ENCODE measurements at places on chromosomes 13 and 19. TPM values are rescaled to one million over a fixed set of nuclear protein-coding genes. Genes with fewer than 3 reads are reported as not detected.

Gene COX7A1
- not detected for total RNA-seq

Gene KIRREL2
- not detected for total RNA-seq

Gene RANBP3
- 44.1 TPM for total RNA-seq

Gene SLAIN1
- 2.3 TPM for total RNA-seq

DNA sequence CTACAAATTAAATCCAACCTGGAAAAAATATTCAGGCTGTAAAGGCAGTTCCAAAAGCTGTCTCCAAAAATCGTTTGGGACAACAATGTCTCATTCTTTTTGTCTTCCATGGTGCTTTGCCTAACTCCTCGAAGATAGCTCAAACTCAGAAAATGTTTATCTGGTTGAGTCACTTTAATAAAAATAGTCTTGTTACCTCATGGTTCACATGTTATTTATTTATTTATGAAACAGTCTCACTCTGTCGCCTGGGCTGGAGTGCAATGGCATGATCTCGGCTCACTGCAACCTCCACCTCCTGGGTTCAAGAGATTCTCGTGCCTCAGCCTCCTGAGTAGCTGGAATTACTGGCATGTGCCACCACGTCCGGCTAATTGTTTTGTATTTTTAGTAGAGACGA, 4.9 kb upstream of the BRD4 start:
- no peak overlapping the region for H3K27ac ChIP-seq
- H3K4me3 ChIP-seq: no peak overlapping the region
- no peaks in the 10 kb centered on the region for H3K36me3 ChIP-seq
- DNase-seq: no peak

DNA sequence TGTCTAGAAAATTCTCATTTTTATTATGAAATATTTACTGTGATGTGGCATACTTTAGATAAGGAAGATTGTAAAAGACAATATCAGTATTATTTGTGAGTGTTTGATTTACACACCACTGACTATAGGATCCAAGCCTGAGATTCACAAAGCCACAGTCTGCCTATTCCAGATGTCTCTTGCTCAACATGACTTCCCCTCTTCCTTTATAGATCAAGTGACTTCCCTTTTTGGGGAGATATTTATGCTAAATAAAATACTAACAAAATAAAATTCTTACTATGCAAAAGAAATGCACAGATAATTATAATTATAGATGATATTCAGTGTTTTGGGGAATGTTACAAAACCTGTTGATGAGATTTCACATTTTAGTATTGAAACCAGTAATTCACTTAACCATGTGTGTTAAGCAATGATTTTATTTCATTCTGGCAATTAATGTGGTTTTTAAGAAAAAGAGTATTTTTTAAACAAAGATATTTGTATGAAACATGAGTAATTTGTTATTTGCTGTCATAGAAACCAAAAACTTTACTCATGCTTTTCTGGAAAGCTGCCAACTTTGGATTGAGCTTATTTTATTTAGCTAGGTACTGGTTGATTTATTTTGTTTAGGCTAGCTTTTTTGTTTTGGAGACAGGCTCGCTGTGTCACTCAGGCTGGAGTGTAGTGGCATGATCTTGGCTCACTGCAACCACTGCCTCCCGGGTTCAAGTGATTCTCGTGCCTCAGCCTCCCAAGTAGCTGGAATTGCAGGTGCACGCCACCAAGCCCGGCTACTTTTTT, 13.7 kb upstream of the GPR183 start:
- H3K4me3 ChIP-seq: no peak overlapping the region
- H3K4me1 ChIP-seq: peaks cover 26% of the 10 kb centered on the region
- H3K36me3 ChIP-seq: peaks cover 11% of the 10 kb centered on the region
- no peaks in the 10 kb centered on the region for H3K27me3 ChIP-seq

DNA sequence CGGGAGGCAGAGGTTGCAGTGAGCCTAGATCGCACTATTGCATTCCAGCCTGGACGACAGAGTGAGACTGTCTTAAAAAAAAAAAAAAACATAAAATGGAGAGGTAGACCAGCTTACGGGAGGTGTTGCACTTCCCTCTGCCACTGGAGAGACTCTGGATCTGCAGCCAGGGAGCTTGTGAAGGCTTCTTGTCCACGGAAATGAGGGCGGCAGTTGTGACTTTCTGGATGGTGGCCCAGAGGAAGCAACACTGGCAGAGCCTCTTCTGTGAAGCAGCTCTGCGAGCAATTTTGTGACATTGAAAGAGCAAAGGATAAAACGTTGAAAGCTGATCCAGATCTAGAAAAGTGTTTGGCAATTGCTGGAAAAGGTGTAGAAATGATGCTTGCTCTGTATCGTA, 10.4 kb downstream of the SPINT2 start:
- no peak overlapping the region for H3K4me3 ChIP-seq
- H3K4me1 ChIP-seq: peaks cover 77% of the 10 kb centered on the region
- H3K36me3 ChIP-seq: peaks cover 21% of the 10 kb centered on the region
- H3K27me3 ChIP-seq: no peaks in the 10 kb centered on the region
- H3K27ac ChIP-seq: no peak overlapping the region
- no peak for DNase-seq

GRCh38 chr19:13652810-13653590, 111.3 kb upstream of the MRI1 start:
- H3K36me3 ChIP-seq: no peaks in the 10 kb centered on the region
- no peak for DNase-seq
- no peak overlapping the region for H3K4me3 ChIP-seq
- no peak overlapping the region for H3K27ac ChIP-seq
- peaks cover 92% of the 10 kb centered on the region for H3K27me3 ChIP-seq
- H3K4me1 ChIP-seq: no peaks in the 10 kb centered on the region

DNA sequence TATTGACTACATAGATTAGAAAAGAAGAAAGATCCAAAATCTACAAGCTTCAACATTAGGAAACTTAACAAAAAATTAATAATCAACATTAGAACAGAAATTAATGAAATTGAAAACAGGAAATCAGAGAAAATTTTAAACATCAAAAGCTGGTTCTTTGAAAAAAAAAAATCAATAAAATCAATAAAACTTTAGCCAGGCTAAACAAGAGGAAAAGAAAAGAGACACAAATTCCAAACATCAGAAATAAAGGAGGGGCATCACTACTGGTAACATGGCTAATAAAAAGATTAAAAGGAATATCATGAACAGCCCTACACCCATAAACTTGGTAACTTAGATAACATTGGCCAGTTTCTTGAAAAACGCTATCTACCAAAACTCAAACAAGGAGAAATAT, 110.2 kb downstream of the ATP11A start:
- no peaks in the 10 kb centered on the region for H3K36me3 ChIP-seq
- DNase-seq: no peak
- no peaks in the 10 kb centered on the region for H3K27me3 ChIP-seq

- no peak overlapping the region for H3K27ac ChIP-seq
- no peaks in the 10 kb centered on the region for H3K27me3 ChIP-seq
- no peaks in the 10 kb centered on the region for H3K4me1 ChIP-seq
- DNase-seq: no peak
These were observed 506.3 kb downstream of the UQCRFS1 start for GRCh38 chr19:28706693-28707092.

- no peak overlapping the region for H3K27ac ChIP-seq
- no peaks in the 10 kb centered on the region for H3K36me3 ChIP-seq
- H3K4me3 ChIP-seq: no peak overlapping the region
- no peaks in the 10 kb centered on the region for H3K4me1 ChIP-seq
These were observed 203.5 kb upstream of the HTR2A start for GRCh38 chr13:47100214-47100853.

- H3K27me3 ChIP-seq: peaks cover 16% of the 10 kb centered on the region
- no peak overlapping the region for H3K27ac ChIP-seq
- DNase-seq: no peak
These were observed 64.0 kb upstream of the SOX21 start for GRCh38 chr13:94776300-94776699.

DNA sequence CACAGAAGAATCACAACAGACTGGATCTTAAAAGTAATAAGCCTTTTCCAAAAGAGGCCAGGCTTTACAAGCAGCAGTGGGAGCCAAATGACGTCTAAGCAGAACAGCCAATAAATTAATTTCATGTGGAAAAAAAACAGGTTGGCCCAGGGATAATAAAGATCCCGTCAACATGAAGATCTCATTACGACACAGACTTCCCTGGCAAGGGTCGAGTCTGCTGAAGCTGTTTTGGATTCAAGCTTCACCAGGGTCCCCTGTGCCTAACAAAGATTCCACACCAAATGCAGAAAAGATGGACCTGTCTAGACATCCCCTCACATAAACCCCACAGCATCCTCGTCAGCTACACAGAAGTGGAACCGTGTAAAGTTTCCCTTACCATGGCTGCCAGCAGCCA, 215.1 kb upstream of the ZNF507 start:
- peaks cover 32% of the 10 kb centered on the region for H3K27me3 ChIP-seq
- no peaks in the 10 kb centered on the region for H3K4me1 ChIP-seq
- H3K27ac ChIP-seq: no peak overlapping the region
- no peak for DNase-seq

DNA sequence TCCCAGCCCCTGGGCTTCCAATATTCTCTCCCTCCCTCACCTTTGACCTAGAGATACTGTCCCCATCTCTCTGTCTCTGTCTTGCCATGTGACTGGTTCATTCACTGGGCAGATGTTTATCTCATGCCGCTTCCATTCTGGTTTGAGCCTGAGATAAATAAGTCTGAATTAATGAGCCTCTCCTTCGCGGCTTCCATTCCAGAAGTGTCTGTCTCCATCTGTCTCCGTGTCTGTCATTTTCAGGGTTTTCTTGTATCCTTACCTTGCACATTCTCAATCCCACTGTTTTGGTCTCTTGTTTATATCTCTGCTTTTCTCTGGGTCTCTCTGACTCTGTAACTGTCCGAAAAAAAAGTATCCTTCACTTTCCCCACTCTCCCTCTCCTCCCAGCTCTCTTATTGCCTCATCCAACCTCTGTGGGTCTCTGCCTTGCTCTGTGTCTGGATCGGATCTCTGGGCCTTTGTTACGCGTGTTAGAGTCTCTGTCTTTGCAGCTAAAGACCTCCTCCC, 4.3 kb downstream of the SPHK2 start:
- H3K27ac ChIP-seq: no peak overlapping the region
- H3K4me1 ChIP-seq: peaks cover 31% of the 10 kb centered on the region
- DNase-seq: no peak
- H3K36me3 ChIP-seq: no peaks in the 10 kb centered on the region

DNA sequence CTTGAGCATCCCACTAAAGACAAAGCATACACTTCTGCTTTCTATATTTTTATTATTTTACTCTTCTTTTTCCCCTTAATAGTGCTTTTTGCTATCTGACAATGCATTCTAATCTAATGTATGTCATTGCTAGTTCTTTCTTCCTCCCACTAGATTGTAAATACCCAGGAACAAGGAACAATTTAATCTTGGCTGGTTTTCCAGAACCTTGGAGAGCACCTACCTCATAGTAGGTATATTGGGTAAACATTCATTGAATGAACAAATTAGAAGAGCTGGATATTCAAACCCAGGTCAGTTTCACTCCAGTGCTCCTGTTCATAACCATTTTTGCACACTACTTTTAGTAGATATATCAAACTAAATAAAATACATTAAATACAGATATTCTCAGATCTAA, 1617.6 kb upstream of the SLC10A2 start:
- H3K4me3 ChIP-seq: no peak overlapping the region
- no peak for DNase-seq
- no peaks in the 10 kb centered on the region for H3K4me1 ChIP-seq
- no peak overlapping the region for H3K27ac ChIP-seq
- no peaks in the 10 kb centered on the region for H3K27me3 ChIP-seq

- DNase-seq: no peak
- no peaks in the 10 kb centered on the region for H3K36me3 ChIP-seq
- peak overlapping the region; percentile 72 for H3K4me3 ChIP-seq
- H3K27me3 ChIP-seq: peaks cover 5% of the 10 kb centered on the region
These were observed 1.1 kb downstream of the COX6B2 start for GRCh38 chr19:55353356-55353802.

DNA sequence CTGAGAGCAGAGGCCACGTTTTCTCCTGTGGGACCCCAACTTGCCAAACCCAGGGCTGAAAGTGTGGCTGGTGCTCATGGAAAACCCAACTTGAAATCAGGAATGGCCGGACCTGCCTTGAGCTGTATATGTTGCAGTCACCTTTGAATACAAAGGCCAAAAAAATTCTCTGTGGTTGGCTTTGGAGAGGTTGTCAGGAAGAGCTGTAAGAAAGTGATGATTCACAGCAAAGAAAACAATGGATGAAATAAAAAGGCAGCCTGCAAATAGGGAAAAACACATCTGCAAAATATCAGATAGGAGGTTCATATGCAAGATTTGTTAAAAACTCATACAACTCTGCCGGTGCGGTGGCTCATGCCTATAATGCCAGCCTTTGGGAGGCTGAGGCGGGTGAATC, 715.8 kb downstream of the UQCRFS1 start:
- no peak for DNase-seq
- H3K4me3 ChIP-seq: no peak overlapping the region
- no peaks in the 10 kb centered on the region for H3K4me1 ChIP-seq
- H3K27ac ChIP-seq: no peak overlapping the region
- no peaks in the 10 kb centered on the region for H3K36me3 ChIP-seq

DNA sequence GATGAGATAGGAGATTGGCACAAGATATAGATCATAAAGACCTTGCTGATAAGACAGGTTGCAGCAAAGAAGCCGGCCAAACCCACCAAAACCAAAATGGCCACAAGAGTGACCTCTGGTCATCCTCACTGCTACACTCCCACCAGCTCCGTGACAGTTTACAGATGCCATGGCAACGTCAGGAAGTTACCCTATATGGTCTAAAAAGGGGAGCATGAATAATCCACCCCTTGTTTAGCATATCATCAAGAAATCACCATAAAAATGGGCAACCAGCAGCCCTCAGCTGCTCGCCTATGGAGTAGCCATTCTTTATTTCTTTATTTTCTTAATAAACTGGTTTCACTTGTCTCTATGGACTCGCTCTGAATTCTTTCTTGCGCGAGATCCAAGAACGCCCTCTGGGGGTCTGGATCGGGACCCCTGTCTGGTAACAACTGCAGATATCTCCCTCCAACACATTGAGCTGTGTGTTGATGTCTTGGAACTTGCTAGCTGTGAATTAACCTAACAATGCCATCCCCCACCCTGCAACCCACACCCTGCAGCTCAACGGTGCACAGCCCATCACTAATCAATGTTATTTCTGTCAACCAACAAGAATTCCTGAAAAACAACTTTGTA, 27.1 kb upstream of the GRTP1 start:
- no peak overlapping the region for H3K27ac ChIP-seq
- H3K4me3 ChIP-seq: no peak overlapping the region
- H3K36me3 ChIP-seq: no peaks in the 10 kb centered on the region
- no peak for DNase-seq
- H3K4me1 ChIP-seq: 0 out of 2 replicates have a peak, but pooled peaks cover 4% of the 10 kb centered on the region
- peaks cover 56% of the 10 kb centered on the region for H3K27me3 ChIP-seq

DNA sequence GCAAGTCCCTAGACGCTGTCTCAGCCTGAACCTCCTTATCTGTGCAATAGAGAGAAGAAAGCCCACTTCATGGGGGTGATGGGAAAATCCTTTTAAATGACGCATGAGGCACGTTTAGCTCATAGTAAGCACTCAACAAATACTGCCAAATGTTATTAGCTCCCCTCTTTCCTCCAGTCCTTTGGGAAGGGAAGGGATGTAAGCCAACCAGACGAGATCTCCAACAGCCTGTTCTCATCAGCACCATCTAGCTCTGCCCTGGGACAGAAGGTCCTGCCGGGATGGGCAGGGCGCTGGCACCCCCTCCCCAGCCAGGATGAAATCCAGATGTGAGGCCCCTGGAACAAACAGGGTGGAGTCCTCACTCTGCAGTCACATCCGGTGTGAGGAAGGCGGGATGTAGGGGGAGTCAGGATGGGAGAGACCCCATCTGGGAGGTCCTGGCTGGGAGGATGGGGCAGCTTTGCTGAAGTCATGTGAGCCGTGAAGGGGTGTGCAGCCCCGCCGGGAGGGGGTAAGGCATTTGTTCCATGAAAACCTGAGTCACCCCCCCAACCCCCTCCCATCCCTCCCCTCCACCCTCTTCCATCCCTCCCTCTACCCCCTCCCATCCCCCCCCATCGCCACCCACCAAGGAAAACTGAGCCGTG, 4.6 kb downstream of the S1PR2 start:
- H3K27ac ChIP-seq: no peak overlapping the region
- no peaks in the 10 kb centered on the region for H3K27me3 ChIP-seq
- no peaks in the 10 kb centered on the region for H3K36me3 ChIP-seq
- H3K4me1 ChIP-seq: 0 out of 2 replicates have a peak, but pooled peaks cover 7% of the 10 kb centered on the region
- peak; percentile 22 for DNase-seq
- no peak overlapping the region for H3K4me3 ChIP-seq

All from PC-9 (cell line).